ENCODE measurements at places on chromosomes 12 and 14.

DNA sequence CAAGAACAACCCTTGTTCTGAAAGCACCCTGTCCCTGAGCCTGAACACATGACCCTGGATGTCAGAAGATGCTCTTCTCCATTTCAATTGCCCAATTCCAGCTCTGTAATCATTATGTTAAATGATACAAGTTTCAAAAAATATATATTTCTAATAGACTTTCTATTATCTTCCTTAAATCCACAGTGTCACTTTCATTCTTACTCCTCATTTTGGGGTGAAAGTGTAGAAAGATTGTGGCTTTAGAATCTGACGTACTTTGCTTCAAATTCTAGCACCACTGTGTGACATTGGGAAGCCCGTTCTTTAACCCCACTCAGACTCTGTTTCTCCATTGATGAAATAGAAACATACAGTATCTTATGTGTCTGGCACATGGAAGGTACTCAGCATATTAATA is 83.2 kb downstream of the ETV6 start:
- no peak for DNase-seq

DNA sequence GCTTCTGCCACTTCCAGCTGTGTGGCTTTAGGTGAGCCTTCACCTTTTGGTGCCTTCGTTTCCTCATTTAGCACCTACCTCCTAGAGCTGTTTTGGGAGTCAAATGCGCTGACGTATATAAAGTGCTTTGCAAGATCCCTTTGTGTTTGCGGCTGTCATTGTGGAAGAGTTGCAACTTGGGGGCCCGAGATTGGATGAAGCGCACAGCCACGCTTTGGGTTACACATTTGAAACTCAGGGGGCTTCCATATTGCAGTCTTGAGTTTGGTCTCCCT is 636 bp upstream of the ARL6IP4 start:
- no peak for DNase-seq

GRCh38 chr12:127944211-127944899 is 322.6 kb upstream of the TMEM132C start:
- no peak for DNase-seq

DNA sequence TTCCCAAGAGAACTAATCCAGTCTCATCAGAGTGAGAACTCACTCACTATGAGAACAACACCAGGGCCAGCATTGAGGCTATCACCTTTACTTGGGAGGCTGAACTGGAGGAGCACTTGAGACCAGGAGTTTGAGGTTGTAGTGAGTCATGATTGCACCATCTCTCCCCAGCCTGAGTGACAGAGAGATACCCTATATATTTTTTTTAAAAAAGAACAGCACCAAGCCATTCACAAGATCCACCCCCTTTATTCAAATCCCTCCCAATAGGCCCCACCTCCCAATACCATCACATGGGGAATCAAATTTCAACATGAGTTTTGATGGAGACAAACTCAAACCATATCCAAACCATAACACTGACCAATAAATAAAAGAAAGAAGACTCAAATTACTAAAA is 3.7 kb upstream of the TMX1 start:
- no peak for DNase-seq

DNA sequence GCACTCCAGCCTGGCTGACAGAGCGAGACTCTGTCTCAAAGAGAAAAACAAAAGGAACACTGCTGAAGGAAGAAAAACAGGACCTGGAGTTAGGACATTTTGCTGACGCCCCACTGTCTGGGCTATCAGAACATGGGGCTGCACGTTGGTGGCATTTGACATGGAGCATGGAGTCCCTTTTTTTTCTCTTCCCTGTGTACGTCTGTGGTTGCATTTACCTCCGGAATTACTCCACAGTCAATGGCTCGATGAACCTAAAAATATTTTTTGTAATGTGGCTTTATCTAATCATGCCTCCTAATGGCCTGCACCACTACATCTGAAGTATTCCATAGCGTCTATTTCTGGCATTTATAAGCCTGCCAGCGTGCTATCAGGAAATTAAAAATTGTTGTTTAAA is 30.7 kb downstream of the TESC start:
- no peak for DNase-seq

DNA sequence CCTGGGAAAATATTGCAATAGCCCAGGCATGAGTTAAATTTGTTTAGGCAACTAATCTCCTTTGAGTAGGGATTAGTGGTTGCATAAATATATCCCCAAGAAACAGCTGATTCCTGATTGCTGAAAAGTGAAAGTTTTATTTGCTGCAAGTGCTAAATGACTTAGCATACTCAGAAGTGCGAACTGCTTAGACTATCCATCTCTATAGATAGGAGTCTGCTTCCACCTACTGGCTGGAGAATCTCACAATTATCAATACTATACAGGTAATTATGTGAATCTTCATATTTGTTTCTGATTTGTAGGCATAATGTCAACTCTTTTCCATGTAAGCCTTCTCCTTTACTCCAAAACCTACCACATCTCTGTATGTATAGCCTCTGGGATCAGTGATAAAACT is 12.0 kb upstream of the SLCO1B3 start:
- DNase-seq, result no peak

DNA sequence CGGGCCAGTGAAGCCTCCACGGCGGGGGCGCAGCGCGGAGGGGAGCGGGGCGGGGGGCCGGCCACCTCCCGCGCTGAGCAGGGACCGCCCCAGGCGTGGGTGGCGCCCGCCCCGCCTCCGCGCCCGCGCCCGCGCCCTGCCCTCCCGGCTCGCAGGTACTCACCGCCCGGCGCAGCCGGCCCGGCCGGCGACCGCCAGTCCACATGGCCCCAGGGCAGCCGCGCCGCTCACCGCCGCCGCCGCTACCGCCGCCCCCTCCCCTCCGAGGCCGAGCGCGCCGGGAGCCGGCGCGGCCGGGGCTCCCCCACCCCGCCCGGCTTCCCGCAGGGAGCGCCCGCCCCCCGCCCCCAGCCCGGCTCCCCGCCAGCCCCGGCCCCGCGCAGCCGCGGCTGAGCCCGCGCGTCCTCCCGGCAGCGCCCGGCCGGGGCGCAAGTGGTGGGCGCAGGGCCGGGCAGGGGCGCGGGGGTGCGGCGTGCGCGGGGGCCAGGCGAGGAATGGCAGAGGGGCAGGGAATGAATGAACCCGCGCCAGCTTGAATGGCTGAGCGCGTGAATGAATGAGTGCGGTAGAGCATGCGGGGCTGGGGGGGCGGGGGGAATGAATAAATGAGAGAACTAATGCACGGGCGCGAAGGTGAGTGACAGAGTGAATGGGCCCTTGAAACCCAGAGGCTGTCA is at the start of gene BEGAIN:
BEGAIN (minus strand) TSS at position 332 of the 677 bp plus-strand sequence; CDS start at position 205, 127 bp downstream.
- no peak for DNase-seq

DNA sequence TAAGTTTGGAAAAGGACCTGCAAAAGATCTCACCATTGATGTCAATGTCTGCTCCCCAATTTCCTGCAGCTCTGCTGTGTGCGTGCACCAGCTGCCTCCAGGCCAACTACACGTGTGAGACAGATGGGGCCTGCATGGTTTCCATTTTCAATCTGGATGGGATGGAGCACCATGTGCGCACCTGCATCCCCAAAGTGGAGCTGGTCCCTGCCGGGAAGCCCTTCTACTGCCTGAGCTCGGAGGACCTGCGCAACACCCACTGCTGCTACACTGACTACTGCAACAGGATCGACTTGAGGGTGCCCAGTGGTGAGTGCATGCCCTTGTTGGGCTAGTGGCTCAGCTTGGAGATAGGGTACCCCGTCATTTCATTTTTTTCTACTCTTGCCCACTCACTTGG is 23.7 kb downstream of the ACVR1B start:
- DNase-seq, result no peak

DNA sequence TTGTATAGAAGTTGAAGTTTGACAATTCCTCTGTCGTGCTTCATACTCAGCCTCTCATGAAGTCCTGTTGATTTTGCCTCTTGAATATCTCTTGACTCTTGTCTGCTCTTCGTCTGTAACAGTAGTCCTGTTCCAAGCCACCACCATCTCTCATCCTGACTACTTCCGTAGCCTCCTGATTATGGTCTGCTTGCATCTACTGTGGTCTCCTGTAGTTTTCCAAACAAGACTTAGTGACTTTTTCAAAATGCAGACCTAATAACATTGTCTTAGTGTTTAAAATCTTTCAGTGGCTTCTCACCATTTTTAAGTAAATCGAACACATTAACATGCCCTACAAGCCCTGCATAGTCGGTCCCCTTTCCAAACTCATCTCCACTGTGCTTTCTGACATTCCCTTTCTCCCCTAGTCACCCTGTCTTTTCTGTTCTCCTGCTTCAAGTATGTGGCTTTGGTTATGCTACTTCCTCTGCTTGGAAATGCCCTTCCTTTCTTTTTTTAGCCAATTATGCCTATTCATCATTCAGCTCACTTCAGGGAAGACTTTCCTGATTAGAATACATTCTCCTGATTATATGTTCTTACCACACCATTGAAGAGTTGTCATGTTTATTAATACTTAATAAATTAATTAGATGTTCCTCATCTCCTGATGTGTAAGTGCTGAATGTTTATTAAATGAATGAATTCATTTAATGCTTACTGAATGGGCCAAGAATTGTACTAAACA is 2.0 kb downstream of the SCYL2 start:
- DNase-seq, result no peak

GRCh38 chr12:108856428-108857157 is 790 bp downstream of the SSH1 start:
- DNase-seq, result peak; percentile 67

- no peak for DNase-seq
Measured at GRCh38 chr12:4768341-4768740, 48.1 kb downstream of the GALNT8 start.

DNA sequence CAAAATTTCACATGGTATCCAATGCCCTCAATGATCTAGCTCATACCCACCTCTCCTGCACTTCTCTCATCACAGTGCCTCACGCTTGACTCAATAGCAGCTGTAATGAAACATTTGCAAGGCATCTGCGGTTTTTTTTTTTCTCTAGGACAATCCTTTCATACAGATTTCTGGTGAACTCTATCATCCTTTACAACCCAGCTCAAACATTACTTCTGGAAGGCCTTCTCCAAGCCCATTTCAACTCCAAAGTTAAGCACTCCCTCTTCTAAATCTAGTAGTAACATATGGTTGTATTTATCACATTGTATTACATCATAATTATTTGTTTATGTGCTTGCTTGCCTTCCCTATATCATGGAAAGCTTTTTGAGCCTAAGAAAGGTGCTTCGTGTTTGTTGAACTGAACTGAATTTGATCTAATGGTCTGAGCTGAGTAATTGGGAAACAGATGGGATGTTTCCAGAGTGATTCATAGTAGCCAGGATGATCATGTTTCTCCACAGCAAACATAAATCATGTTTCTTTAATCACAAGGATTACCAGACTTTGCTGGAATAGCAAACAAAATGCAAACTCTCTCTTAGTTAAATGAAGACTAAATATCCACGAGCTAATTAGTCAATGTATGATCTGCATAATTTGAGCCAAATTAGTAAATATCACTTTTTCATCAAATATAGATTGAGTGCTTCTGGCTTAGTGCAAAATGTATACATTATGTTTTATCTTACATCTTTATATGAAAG is 14.3 kb downstream of the CFL2 start:
- DNase-seq, result no peak

DNA sequence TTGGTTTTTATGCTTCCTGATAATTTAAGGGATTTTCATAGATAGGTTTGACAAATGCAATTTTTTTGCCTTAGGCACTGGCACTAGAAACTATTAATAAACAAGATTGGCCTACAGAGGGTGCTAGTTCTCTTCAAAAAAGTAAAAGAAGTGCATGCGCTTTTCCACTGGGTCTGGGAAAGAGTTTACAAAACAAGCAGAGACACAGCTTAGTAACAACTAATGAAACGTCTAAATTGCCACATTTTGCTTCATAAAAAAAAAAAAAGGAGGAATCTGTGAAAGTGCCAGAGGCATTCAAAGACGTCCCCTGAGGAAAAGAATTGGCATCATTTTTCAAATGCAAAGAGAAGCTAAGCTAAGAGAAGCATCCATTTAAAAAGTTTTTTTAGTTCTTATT is 58.3 kb upstream of the EEA1 start:
- DNase-seq, result no peak

Measured in activated CD8-positive, alpha-beta memory T cell treated with anti-CD3 and anti-CD28 coated beads, Interleukin-2, amount 50 U/mL, for 4 hours (primary cell).